ENCODE measurements at places on chromosomes 3 and 15. TPM values are rescaled to one million over a fixed set of nuclear protein-coding genes. Genes with fewer than 3 reads are reported as not detected.

DNA sequence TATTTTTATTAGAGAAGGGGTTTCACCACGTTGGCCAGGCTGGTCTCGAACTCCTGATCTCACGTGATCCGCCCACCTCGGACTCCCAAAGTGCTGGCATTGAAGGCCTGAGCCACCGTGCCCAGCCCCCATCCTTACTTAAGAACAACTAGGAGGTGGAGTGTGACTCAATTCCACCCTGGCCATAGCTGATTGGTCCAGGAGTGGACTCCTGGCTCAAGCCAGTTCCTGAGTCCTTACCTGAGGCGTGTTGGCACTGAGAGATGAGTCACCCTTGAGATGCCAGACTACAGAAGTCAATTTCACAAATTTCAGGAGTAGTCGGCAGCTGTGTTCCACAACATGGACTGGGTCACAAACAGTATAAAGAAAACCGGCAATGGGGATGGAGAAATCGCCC is 124.2 kb downstream of the SHQ1 start:
- no peak for DNase-seq

- peak; percentile 81 for DNase-seq
Measured at GRCh38 chr3:170585008-170585936, 603 bp downstream of the SLC7A14 start.

- no peak for DNase-seq
Measured at GRCh38 chr3:29144807-29145206, 136.1 kb upstream of the RBMS3 start.

DNA sequence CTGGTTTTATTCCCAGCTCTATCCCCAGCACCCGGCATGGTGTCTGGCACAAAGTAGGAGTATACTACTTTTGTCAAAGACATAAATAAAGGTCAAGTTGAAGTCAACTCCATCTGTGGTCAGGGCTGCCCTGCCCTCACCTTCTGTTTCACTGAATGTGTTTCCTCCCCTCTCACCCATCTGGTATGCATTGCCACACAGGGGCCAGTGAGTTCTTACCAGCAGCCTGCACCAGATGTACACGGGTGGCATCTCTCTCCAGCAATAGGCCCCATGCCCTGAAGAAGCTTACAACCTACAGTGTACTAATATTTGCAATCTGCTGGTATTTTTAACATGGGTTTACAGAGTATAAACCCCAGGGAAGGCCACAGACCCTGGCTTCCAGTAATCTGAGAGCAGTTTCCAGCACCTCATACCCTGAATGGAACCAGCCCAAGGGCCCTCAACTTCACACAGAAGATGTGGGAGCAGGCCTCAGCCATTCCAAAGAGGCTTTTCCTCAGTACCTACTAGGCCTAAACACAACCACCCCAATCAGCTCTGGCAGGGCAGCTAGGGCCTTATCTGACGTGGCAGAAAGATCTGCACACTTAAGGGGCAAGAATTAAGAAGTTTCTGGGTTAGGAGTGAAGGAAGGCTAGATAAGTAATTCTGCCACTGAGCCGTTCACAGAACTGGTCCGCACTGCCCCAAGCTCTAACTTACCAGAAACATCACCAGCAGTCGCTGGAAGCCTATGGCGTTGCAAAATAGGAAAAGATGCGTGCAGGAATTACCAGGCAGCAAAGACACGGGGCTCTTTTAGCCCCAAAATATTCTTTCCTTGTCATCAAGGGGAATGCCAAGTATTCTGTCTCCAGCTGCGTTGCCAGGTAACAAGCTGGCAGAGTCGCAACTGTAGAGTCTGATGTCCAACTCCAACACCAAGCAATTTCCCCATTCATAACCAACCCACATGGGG is 2.1 kb downstream of the IDH2 start:
- DNase-seq: no peak

- no peak for DNase-seq
Measured at GRCh38 chr3:59135096-59135495, 85.3 kb upstream of the CFAP20DC start.

GRCh38 chr3:87358066-87358465 is 81.7 kb upstream of the POU1F1 start:
- no peak for DNase-seq

DNA sequence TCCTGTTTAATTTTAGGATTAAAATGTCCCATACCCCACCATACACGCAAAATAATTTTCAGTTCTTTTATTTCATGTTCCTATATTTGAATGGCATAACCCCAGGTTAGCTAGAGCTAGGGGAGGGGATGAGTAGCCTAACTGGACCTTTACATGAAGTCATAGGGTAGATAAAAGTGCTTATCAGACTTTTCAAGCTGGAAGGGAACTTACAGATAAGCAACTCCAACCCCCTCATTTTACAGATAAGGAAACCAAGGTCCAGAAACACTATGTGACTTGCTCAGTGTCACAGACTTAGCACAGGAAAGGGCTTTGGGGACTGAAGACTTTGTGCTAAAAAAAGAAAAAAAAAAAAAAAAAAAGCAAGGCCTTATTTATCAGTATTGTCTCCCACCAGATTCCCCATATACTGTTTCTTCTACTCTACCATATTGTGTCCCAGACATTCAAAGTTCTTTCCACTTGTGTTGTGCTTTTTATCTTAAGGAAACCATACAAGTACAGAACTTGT is 10.6 kb upstream of the TNIK start:
- DNase-seq: no peak

- DNase-seq: no peak
Measured at GRCh38 chr3:105513886-105514285, 147.2 kb downstream of the ALCAM start.

- no peak for DNase-seq
Measured at GRCh38 chr15:40349163-40349562, 1.7 kb upstream of the PHGR1 start.

DNA sequence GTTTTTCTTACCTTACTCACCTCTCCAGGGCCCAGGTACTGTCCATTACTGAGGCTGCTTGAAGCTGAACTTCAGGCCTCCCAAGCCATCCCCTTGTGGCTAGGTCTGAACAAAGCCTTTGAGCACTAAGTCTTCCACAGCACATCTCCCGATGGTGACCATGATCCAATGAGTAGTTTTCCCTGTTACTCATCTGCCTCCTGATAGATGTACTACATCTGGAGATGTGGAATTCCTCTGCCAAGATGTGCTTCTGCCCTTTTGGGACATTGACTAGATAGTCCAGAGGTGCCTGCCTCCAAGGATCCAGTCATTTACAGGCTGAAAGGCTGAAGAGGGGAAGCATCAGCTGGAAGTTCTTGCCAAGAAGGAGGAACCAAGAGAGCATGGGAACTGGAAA is 28.9 kb upstream of the SLC35G2 start:
- DNase-seq: no peak

- DNase-seq: no peak
Measured at GRCh38 chr15:39597751-39598185, 16.9 kb downstream of the THBS1 start.

DNA sequence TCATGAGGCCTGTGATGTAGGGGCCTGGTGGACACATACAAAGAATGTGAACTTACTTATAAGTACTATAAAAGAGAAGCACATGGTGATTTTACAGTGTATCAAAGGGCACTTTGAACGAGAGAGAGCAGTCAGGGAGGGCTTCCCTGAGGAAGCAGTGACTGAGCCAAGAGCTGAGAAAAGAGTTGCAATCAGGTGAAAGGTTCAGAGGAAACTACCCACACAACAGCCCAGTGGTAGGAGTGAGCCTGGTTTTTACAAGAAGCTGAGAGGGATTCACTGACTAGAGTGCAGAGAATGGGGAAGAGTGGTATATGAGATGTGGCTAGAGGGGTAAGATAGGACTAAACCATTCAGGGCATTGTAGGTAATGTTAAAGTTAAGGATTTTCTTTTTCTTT is 57.1 kb downstream of the CALML4 start:
- no peak for DNase-seq

DNA sequence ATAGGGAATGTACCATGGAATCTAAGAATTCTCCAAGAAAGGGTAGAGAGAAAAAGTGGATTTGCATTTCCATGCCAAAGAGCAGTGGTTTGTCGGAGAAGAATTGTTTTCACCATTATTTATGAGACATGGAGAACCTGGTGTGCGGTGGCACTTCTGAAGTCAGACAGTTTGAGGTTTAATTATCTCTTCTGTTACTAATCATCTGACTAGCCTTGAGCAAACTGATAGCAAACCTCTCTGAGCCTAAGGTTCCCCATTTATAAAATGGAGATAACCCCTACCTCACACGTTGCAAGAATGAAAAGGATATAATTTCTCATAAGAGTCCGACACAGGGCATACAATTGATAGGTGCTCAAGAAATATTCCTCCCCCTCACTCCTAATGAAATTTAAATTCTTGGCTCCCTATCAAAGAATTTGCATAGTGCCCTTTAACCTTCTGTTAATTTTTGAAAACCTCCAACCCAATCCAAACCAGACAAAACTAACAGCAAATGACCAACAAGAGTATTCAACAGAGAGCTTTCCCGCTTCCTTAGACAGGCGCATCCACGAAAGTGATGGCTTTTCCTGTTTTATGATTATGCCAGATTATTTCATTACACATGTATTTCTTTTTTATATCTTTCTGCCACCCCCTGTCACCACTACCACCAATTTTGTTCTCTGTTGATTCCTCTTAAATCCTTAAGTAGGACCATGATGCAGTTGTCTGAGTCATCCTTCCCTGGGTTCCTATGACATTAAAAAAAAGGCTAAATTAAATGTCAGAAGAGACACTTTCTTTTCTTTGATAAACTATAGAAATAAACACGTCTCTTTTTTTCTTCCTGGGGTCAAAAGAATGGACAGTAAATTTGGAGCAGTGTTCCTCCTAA is 28.5 kb downstream of the TMEM212 start:
- DNase-seq: no peak

DNA sequence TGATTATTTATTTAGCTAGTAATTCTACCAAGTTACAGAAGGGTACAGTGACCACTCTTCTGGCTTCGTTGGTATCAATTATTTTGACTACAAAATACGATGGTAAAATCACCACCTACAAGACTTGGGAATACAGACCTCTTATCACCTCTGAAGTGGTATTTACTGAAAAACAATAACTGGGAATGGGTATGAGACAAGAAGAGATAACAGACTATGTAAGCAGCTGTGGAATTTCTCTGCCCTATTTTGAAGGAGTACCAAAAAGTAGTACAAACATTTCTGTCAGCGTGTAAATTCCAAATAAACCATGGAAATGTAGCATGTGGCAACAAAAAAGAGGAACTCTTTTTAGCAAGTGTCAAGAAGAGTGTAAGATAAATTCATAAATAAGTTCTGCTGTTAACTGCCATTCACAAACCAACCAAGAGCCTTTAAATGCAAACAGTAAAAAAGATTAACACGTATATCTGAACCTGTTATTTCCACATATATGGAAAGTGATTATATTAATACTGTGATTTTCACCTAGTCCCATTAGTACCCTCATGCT is 77.0 kb upstream of the SLC12A8 start:
- DNase-seq: no peak

GRCh38 chr15:92018535-92019239 is 165.2 kb downstream of the SLCO3A1 start:
- DNase-seq: no peak

DNA sequence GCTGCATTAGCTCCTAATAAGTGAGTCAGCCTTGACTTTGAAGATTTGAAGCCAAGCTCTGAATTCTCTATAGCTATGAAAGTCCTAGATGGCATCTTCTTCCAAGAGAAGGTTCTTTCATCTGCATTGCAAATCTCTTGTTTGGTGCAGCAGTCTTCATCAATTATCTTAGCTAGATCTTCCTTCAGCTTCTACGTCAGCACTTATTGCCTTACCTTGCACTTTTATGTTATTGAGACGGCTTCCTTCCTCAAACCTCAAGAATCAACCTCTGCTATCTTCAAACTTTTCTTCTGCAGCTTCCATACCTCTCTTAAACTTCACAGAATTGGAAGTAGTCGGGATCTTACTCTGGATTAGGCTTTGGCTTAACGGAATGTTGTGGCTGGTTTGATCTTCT is 167.6 kb downstream of the SCAPER start:
- no peak for DNase-seq

- DNase-seq: no peak
Measured at GRCh38 chr3:72081471-72082185, 296.7 kb upstream of the PROK2 start.

DNA sequence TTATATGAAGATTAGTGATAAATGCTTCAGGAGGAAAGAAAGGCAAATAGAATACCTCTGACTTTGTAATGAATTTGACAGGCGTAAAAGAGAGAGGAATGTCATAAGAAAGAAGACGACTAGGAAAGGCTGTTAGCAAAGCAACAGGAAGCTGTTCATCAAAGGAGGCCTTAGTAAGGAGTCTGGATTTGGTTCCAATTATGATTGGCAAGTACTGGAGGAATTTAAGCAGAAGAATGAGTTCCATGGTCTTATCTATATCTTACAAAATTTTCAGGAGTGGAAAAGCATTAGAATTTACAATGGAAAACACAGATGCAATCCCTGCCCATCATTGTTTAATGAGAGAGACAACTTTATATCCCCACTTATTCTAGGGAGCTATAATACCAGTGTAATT is 13.8 kb downstream of the PLSCR1 start:
- no peak for DNase-seq

DNA sequence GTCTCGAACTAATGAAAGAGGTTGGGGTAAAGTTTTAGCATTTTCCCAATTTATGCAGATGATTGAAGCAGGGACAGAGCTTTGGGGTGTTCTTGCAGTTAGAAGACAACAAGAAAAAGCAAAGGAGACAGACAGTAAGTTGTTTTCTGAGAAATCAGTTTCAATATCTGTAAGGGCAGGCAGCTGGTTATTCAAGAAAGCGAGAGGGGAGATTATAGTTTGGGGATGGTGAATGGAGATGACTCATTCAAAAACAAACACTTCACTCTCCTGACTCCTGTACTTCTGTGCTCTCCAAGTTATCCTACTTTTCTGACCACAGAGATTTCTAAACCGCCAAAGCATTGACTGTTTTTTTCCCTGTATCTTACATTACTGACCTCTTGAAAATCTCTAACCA is 352.0 kb downstream of the GAP43 start:
- no peak for DNase-seq

- DNase-seq: no peak
Measured at GRCh38 chr3:190269101-190269500, 53.1 kb downstream of the CLDN1 start.

DNA sequence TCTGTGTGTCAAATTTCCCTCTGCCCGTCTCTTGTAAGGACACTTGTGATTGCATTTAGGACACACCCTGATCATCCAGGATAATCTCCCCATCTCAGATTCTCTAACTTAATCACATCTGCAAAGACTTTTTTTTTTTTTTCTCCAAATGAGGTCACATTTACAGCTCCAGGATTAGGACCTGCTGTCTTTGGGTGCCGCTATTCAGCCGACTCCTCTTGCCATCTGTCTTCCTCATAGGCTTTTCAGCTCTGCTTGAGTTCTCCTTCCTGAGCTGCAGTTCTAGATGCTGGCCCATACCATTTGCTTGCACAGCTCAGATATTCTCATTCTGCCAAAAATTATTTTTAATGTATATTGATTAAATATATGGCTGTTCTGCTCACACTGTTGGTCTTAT is 94.3 kb upstream of the TLE3 start:
- peak; percentile 7 for DNase-seq

- DNase-seq: no peak
Measured at GRCh38 chr3:50238549-50239026, 2.6 kb downstream of the GNAI2 start.

Gene ZNF502
- 0.07 TPM for total RNA-seq

Gene SLC9A9
- 1.3 TPM for total RNA-seq

Gene ADCY5
- 3.9 TPM for total RNA-seq

Gene NME9
- 0.40 TPM for total RNA-seq

Gene CLDN18
- 0.27 TPM for total RNA-seq
